Aorta (tissue), 5 donors: ENCODE measurements at places on chromosomes 12 and 14. TPM values are rescaled to one million over a fixed set of nuclear protein-coding genes. Genes with fewer than 3 reads are reported as not detected.

DNA sequence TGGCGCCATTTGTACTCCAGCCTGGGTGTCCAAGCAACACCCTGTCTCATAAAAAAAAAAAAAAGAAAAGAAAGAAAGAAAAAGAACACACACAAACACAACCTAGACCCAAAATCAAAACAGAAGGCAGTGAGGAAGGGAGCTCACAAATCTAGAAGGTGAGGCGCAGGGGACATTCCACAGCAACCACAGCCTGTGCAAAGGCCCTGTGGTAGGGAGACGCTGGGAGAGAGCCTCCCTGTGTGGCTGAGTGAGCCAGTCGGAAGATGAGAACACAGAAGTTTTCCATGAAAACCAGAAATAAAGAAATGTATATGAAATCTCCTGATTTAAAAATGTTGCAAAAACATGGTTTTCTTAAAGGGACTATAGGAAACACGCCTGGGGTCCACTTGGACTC, 44.6 kb downstream of the SCARB1 start:
- no peak overlapping the region for H3K4me3 ChIP-seq
- H3K4me1 ChIP-seq: no peaks in the 10 kb centered on the region
- H3K36me3 ChIP-seq: no peaks in the 10 kb centered on the region

- no peaks in the 10 kb centered on the region for H3K36me3 ChIP-seq
- no peak for DNase-seq
- no peak overlapping the region for H3K27ac ChIP-seq
Observed at GRCh38 chr12:29314416-29314815, 66.6 kb downstream of the ERGIC2 start.

DNA sequence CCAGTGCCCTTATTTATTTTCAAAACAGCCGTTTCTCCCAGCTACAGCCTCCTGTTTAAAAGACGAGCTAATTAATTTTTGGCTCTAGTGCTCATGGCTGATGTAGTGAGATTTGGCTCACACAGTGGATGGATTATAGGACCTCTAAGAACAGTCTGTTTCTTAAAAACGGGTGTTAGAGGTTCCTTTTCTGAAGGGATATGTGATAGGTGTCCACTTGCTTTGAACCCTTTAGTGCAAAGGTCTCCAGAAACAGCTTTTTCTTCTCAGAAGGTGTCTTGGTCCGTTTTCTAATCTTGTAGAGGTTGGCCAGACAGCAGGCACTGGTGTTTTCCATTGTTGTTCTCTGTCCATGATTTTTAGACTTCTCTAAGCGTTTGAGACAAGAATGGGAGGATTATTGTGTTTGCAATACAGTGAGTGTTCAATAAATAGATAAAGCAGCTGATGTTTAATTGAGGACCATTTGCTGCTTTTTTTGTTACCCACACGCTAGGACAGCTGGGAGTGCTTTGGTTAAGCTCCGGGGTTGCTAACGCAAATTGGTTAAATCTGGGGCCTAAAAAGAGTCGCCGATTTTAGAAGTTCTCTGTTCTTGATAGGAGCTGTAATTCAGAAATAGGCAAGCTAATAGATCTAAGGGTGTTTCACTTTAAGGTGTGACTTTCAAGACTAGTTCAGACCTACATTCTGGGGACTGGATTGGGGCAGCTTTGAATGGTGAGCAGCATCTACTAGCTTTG, 1.0 kb downstream of the BORCS5 start:
- peak overlapping the region; percentile 62 for H3K27ac ChIP-seq
- peak overlapping the region; percentile 59 for H3K4me3 ChIP-seq
- no peak for DNase-seq
- H3K36me3 ChIP-seq: no peaks in the 10 kb centered on the region
- H3K27me3 ChIP-seq: no peaks in the 10 kb centered on the region

DNA sequence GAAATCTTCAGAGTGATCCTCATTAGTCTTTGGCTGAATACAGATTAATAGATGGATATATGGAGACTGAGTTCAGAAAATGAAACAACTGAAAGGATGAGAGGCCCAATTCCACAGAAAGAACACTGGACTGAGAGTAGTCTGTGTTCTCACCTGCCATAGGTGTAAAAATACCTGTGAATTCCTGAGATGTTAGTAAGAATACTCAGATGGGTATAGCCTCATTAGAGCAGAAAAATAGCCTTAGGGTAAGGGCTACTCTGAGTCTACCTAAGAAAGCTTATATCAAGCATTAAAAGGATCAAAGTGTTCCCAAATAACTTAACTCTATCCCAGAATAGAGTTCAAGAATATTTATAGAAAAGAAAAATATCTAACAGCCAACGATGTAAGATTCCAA, 1510.3 kb upstream of the SEL1L start:
- H3K27ac ChIP-seq: no peak overlapping the region
- no peaks in the 10 kb centered on the region for H3K36me3 ChIP-seq
- no peak overlapping the region for H3K4me3 ChIP-seq
- no peaks in the 10 kb centered on the region for H3K27me3 ChIP-seq
- DNase-seq: no peak

- no peaks in the 10 kb centered on the region for H3K36me3 ChIP-seq
- H3K4me3 ChIP-seq: peak overlapping the region; percentile 98
- no peaks in the 10 kb centered on the region for H3K27me3 ChIP-seq
- no peaks in the 10 kb centered on the region for H3K4me1 ChIP-seq
- DNase-seq: no peak
Observed at GRCh38 chr12:132886529-132887477, 602 bp downstream of the CHFR start.

- no peaks in the 10 kb centered on the region for H3K27me3 ChIP-seq
- no peaks in the 10 kb centered on the region for H3K36me3 ChIP-seq
- H3K4me3 ChIP-seq: no peak overlapping the region
- H3K27ac ChIP-seq: no peak overlapping the region
- H3K4me1 ChIP-seq: no peaks in the 10 kb centered on the region
Observed at GRCh38 chr14:91387169-91387835, 30.3 kb downstream of the CCDC88C start.

- H3K4me1 ChIP-seq: no peaks in the 10 kb centered on the region
- no peak overlapping the region for H3K27ac ChIP-seq
- no peak overlapping the region for H3K4me3 ChIP-seq
- H3K36me3 ChIP-seq: peaks cover 9% of the 10 kb centered on the region
- no peaks in the 10 kb centered on the region for H3K27me3 ChIP-seq
Observed at GRCh38 chr12:65419284-65420072, 141.0 kb downstream of the MSRB3 start.

DNA sequence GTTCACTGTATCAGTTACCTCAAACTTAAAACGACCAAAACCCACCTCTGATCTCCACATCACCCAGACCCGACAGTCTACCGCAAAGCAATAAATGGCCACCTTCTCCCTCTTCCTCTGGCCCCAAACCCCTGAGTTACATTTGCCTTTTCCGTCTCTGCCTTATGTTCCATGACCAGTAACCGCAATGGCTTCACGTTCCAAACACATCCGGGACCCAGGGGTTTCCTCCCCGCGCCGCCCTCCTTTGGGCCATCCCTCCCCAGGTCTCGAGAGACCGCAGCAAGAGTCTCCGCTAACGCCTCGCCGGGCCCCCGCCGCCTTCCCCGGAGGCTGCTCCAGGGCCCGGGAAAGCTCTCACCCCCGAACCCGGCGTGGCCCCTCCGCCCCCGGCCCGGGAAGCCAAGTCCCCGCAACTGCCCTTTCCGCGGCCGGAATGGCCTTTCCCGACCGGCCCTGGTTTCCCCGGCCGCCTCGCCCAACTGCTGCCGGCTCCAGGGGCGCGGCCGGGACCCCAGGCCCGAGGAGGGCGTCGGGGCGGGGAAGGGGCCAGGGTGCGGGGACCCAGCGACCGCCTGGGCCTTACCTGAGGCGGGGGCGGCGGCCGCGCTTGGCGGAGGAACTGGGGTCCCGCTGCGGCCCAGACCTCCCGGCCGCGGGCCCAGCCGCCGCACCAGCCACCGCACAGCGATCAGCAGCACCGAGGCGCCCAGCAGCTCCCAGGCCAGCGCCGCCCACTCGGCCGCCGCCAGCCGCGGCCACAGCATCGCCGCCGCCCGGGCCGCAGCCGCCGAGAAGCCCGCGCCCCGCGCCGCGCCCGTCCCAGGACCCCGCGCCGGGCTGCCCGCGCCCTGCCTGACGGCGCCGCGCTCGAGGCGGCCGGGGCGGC, at the start of gene ANKLE2:
Gene ANKLE2, minus strand, starts transcription at position 801 of the 889 bp plus-strand sequence. Its CDS starts 34 bp downstream, at position 767.
- no peaks in the 10 kb centered on the region for H3K27me3 ChIP-seq
- peak within 1 kb of the TSS; percentile 94 for H3K27ac ChIP-seq
- peak within 1 kb of the TSS; percentile 98 for H3K4me3 ChIP-seq
- no peaks in the 10 kb centered on the region for H3K4me1 ChIP-seq
- peak; percentile 67 for DNase-seq
- no peaks in the 10 kb centered on the region for H3K36me3 ChIP-seq

- H3K27me3 ChIP-seq: no peaks in the 10 kb centered on the region
- no peaks in the 10 kb centered on the region for H3K36me3 ChIP-seq
- H3K4me3 ChIP-seq: no peak overlapping the region
- no peak for DNase-seq
- H3K27ac ChIP-seq: no peak overlapping the region
- H3K4me1 ChIP-seq: no peaks in the 10 kb centered on the region
Observed at GRCh38 chr12:30286345-30286926, 409.2 kb downstream of the IPO8 start.

- H3K4me3 ChIP-seq: no peak overlapping the region
- H3K36me3 ChIP-seq: no peaks in the 10 kb centered on the region
- H3K27me3 ChIP-seq: no peaks in the 10 kb centered on the region
- peak; percentile 36 for DNase-seq
- H3K4me1 ChIP-seq: no peaks in the 10 kb centered on the region
Observed at GRCh38 chr12:34395056-34396005, 373.0 kb downstream of the ALG10 start.

DNA sequence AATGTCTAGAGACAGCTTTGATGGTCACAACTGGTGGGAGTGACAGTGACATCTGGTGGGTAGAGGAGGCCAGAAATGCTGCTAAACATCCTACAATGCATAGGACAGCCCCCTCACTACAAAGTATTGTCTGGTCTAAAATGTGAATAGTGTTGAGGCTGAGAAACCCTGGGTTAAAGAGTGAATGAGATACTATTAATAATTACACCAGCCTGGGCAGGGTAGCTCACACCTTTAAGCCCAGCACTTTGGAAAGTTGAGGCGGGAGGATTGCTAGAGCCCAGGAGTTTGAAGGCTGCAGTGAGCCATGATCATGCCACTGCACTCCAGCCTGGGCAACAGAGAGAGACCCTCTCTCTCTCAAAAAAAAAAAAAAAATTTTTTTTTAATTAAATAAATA, 11.1 kb downstream of the SVOP start:
- no peak overlapping the region for H3K27ac ChIP-seq
- H3K4me1 ChIP-seq: no peaks in the 10 kb centered on the region
- no peaks in the 10 kb centered on the region for H3K27me3 ChIP-seq
- no peaks in the 10 kb centered on the region for H3K36me3 ChIP-seq
- H3K4me3 ChIP-seq: no peak overlapping the region

- H3K27me3 ChIP-seq: peaks cover 5% of the 10 kb centered on the region
- H3K27ac ChIP-seq: no peak overlapping the region
- H3K4me1 ChIP-seq: no peaks in the 10 kb centered on the region
Observed at GRCh38 chr12:109378569-109378968, 30.9 kb downstream of the MYO1H start.

DNA sequence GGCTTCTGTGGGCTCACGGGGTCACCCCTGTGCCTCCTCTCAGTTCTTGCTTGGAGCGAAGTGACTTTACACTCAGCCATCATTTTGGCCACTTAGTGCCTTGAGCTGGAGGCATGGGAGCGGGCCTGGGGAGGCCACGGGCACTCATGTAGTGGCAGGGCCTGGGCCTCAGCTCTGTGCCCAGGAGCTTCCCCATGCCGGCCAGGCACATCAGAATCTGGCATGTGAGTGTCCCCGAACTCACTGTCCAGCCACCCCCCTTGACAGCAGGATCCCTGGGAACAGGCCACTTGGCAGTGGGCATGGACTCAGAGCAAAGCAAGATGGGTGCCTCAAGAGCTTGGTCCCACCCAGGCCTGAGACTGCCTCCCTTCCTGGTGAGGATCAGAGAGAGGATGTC, 29.5 kb downstream of the DDX51 start:
- H3K36me3 ChIP-seq: peaks cover 3% of the 10 kb centered on the region
- H3K4me1 ChIP-seq: no peaks in the 10 kb centered on the region
- no peak overlapping the region for H3K4me3 ChIP-seq
- no peak overlapping the region for H3K27ac ChIP-seq
- no peaks in the 10 kb centered on the region for H3K27me3 ChIP-seq

GRCh38 chr14:80208461-80208860, 2.8 kb downstream of the DIO2 start:
- no peak overlapping the region for H3K4me3 ChIP-seq
- no peaks in the 10 kb centered on the region for H3K36me3 ChIP-seq
- H3K27ac ChIP-seq: no peak overlapping the region
- DNase-seq: no peak
- H3K27me3 ChIP-seq: no peaks in the 10 kb centered on the region

- no peaks in the 10 kb centered on the region for H3K27me3 ChIP-seq
- no peak overlapping the region for H3K27ac ChIP-seq
- H3K4me1 ChIP-seq: no peaks in the 10 kb centered on the region
- H3K4me3 ChIP-seq: peak overlapping the region; percentile 36
Observed at GRCh38 chr12:120470150-120470784, 719 bp upstream of the SRSF9 start.

GRCh38 chr14:32468955-32469354, 139.9 kb downstream of the AKAP6 start:
- H3K4me3 ChIP-seq: no peak overlapping the region
- peak overlapping the region; percentile 12 for H3K27ac ChIP-seq
- DNase-seq: no peak
- no peaks in the 10 kb centered on the region for H3K36me3 ChIP-seq

GRCh38 chr12:12804432-12804886, 8.7 kb upstream of the DDX47 start:
- H3K27ac ChIP-seq: no peak overlapping the region
- no peaks in the 10 kb centered on the region for H3K4me1 ChIP-seq
- no peak overlapping the region for H3K4me3 ChIP-seq
- H3K27me3 ChIP-seq: no peaks in the 10 kb centered on the region

DNA sequence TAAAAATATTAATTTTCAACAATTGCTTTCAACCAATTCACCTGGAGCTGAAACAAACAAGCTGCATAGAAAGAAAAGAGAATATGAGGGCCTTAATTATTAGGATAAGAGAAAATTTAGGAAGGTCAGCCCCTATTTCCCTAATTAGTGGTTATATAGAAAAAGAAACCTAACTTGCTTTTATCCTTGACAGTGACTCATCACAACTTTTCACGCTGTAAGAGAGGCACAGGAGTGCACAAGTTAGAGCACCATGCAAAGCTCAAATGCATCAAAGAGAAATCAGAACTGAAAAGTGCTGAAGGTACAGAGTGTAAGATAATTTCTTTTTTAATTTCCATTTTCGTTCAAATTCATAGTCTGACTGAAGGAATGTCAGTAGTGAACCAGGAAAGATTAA, 4.7 kb downstream of the CLEC4D start:
- no peaks in the 10 kb centered on the region for H3K27me3 ChIP-seq
- no peak for DNase-seq
- H3K4me3 ChIP-seq: no peak overlapping the region

GRCh38 chr12:40034712-40035111, 71.2 kb downstream of the SLC2A13 start:
- H3K4me1 ChIP-seq: no peaks in the 10 kb centered on the region
- DNase-seq: no peak
- H3K4me3 ChIP-seq: no peak overlapping the region
- no peaks in the 10 kb centered on the region for H3K27me3 ChIP-seq
- H3K36me3 ChIP-seq: no peaks in the 10 kb centered on the region

- no peak overlapping the region for H3K27ac ChIP-seq
- no peaks in the 10 kb centered on the region for H3K36me3 ChIP-seq
- no peak for DNase-seq
- H3K4me3 ChIP-seq: no peak overlapping the region
- no peaks in the 10 kb centered on the region for H3K27me3 ChIP-seq
Observed at GRCh38 chr12:48292040-48292439, 58.7 kb downstream of the ZNF641 start.

The OR4E2 gene
- total RNA-seq: not detected

The STXBP6 gene
- 1.8 TPM for total RNA-seq

The SERPINA12 gene
- not detected for total RNA-seq

The SERPINA10 gene
- total RNA-seq: not detected

The TAS2R46 gene
- total RNA-seq: 3.9 TPM

The PWP1 gene
- total RNA-seq: 23.6 TPM

The LPAR5 gene
- 2.5 TPM for total RNA-seq

The LAG3 gene
- 1.8 TPM for total RNA-seq

The TPH2 gene
- total RNA-seq: not detected

The TCTN1 gene
- 19.3 TPM for total RNA-seq
